NCI-H1930 (cell line): ENCODE measurements at places on chromosomes 2 and 18.

- no peak for DNase-seq
These were observed 119.5 kb upstream of the LMAN1 start for GRCh38 chr18:59478591-59478990.

- no peak for DNase-seq
These were observed 242.6 kb upstream of the KCNJ3 start for GRCh38 chr2:154455866-154456265.

GRCh38 chr2:97747716-97748115 is 34.3 kb downstream of the ZAP70 start:
- DNase-seq: no peak

- DNase-seq: no peak
These were observed 7.9 kb downstream of the SCG2 start for GRCh38 chr2:223594259-223594658.

GRCh38 chr2:64558445-64559081 is 34.4 kb downstream of the AFTPH start:
- DNase-seq: no peak

- DNase-seq: no peak
These were observed 75.8 kb downstream of the SDC1 start for GRCh38 chr2:20148923-20149702.
